Aorta (tissue), 5 donors: ENCODE measurements at places on chromosomes 13 and 19. TPM values are rescaled to one million over a fixed set of nuclear protein-coding genes. Genes with fewer than 3 reads are reported as not detected.

Gene NLRP7
- not detected for total RNA-seq

Gene ZNF112
- 4.9 TPM for total RNA-seq

Gene MAP4K1
- total RNA-seq: 7.3 TPM

Gene DYRK1B
- 12.9 TPM for total RNA-seq

Gene POLD1
- total RNA-seq: 13.2 TPM

Gene BEST2
- not detected for total RNA-seq

Gene METTL21C
- not detected for total RNA-seq

Gene C19orf73
- 0.49 TPM for total RNA-seq

Gene ONECUT3
- total RNA-seq: not detected

Gene CEACAM3
- total RNA-seq: 0.39 TPM

Gene NAPSA
- 1.5 TPM for total RNA-seq

Gene ZNF100
- total RNA-seq: 17.0 TPM

Gene SLC10A2
- not detected for total RNA-seq

Gene ZNF442
- total RNA-seq: 4.5 TPM

Gene CEBPA
- 10.3 TPM for total RNA-seq

Gene CGB7
- total RNA-seq: not detected

Gene SCN1B
- 21.4 TPM for total RNA-seq
